ENCODE measurements at places on chromosomes 12 and 14.

DNA sequence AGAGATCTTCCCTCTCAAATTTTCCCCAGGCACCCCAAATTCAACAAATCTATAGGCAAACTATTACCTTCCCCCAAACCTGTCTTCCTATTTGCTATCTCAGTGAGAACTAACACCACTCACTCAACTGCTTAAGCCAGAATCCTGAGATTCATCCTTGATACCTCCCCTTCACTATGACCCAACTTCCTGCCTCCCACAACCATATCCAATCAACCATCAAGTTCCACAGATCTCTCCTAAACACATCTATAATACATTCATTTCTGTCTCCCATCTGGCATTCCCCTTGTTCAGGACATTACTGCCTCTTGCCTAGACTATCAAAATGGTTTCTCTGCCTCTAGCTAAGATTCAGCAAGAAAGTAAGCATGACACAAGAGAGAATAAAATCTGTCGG is 21.3 kb downstream of the YAF2 start:
- no peak for DNase-seq

DNA sequence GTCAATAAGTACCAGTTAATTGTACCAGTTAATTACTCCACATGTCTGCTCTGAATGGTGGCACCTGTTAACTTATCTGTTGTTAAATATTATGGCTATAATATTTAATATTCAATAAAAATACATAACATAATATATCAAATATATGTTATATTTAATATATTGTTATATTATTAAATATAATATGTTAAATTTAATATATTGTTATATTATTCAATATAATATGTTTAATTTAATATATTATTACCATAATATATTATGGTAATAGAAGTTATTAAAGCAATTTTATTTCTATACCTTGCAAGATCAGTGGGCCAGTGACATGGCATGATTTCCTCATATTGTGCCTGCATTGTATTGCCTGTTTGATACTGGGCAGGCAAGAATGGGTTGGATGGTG is 98.4 kb downstream of the TBC1D30 start:
- DNase-seq: no peak

- no peak for DNase-seq
These were observed 262.4 kb upstream of the RMST start for GRCh38 chr12:97200181-97200580.

- no peak for DNase-seq
These were observed 17.9 kb downstream of the ZFP36L1 start for GRCh38 chr14:68774771-68775613.

DNA sequence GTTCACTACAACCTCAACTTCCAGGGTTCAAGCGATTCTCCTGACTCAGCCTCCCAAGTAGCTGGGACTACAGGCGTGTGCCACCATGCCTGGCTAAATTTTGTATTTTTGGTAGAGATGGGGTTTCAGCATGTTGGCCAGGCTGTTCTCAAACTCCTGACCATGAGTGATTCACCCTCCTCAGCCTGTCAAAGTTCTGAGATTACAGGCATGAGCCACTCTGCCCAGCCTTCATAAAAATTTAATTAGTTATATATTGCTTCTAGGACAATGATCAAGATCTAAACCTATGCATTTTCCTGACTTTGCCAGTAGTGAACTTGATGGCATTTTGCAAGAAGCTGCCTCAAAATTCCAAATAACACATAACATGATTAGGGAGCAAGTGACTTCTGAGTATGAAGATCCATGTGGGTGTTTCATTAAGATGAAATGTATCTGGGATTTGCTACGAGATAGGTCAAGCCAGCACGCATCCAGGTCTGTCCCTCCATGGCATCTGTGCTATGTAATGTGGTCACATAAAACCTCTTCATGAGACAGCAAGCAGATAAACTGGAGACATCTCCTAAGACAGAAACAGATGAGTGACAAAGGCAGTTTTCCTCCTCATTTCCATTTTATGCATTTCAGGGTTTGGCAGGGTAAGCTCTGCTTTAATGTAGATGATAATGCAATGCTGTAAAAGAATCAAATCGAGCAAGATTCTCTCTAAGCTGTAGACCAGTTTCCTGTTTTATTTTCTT is 319.4 kb upstream of the ATP2B1 start:
- DNase-seq: no peak

DNA sequence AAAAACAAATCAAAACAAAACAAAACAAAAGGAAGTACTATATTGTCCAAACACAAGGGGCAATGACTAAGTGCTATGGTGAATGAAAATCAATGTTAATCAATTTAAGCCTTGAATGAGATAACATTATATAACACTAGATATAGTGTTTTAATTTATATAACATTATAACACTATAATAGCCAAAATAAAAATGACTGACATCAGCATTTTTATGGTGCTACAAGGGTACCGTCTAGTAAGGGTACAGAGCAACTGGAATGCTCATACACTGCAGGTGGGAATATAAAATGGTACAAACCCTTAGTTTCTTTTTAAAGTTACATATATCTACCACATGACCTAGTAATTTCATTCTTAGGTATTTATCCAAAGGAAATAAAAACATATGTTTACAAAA is 5.7 kb downstream of the NEDD8 start:
- DNase-seq: no peak

DNA sequence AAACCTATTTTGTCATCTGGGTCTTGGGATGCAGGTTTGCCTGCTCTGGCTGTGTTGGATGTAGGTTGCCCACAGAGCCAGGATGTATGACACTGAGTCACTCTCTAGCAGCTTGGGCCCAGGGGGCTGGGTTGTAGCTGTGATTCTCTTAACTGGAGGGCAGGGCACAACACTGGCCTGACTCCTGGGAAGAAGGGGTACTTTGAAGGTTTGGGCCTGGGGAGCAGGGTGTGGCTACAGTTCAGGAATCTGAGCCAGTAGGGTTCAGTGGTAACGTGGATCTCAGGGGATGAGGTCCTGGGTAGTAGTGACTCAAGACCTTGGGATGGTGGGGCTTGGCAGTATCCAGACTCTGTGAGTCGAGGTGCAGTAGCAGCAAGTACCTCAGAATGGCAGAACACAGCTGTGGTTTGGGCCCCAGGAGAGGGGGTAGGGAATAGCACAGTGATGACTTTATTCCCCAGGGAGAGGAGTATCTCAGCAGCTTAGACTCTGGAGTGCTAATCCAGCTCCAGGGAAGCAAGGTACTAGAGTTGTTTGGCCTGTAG is 25.7 kb downstream of the TBC1D15 start:
- DNase-seq: peak; percentile 15

- DNase-seq: no peak
These were observed 67.6 kb upstream of the GNG2 start for GRCh38 chr14:51792809-51793208.

DNA sequence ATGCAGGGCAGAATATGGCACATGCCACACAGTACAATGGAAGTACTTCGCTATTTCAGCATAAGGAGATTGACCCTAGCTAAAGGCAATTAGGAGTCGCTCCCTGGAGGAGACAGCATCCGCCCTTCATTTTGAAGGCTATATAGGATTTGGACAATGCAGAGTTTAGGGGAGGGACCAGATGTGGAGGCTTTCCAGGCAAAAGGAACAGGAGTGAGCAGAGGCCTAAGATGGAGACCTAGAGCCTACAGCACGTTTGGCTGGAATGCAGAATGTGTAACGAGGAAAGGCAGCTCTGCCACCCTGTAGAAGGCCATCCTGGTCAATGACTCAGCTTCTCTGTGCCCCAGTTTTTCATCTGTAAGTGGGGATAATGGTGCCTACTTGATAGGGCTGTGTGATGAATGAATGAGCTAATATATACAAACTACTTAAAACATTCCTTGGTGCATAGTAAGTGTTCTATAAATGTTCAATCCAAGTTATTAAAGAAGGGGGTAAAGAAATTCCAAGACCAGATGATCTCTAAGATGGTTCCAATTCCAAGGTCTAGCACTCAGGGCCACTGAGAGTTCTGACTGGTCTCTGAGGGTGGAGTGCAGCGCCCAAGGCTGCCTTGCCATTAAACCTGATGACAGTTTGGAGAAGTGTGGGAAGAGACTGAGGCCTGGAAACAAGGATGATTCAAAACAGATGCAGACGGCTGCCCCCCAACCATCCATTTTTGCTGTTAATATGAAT is 54.3 kb upstream of the FRMD6 start:
- DNase-seq: peak; percentile 85

- DNase-seq: no peak
These were observed 32.9 kb downstream of the TXNRD1 start for GRCh38 chr12:104248444-104248843.

GRCh38 chr14:23605931-23606585 is 27.5 kb upstream of the JPH4 start:
- no peak for DNase-seq

GRCh38 chr12:34336619-34337465 is 314.5 kb downstream of the ALG10 start:
- DNase-seq: no peak

GRCh38 chr14:24785698-24786097 is 151.7 kb upstream of the GZMB start:
- no peak for DNase-seq

- no peak for DNase-seq
These were observed 42.6 kb upstream of the C12orf42 start for GRCh38 chr12:103538397-103538796.

DNA sequence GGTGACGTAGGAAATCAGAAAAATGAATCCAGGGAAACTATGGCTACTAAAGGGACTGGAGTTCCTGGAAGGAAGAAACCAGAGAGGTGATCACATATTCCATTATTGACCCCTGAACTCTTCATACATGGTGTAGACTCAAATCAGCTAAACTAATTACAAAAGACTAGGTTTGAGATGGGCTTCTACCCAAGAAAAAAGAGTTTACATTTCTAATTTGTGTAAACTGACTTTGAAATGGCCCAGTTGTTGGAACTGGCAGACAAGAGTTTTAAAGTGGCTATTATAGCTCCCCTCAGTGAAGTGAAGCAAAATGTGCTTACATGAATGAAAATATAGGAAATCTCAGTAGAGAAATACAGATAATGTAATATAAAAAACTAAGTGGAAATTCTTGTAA is 1619.4 kb upstream of the SEL1L start:
- no peak for DNase-seq

GRCh38 chr12:23169696-23170013 is 544.7 kb downstream of the ETNK1 start:
- no peak for DNase-seq

DNA sequence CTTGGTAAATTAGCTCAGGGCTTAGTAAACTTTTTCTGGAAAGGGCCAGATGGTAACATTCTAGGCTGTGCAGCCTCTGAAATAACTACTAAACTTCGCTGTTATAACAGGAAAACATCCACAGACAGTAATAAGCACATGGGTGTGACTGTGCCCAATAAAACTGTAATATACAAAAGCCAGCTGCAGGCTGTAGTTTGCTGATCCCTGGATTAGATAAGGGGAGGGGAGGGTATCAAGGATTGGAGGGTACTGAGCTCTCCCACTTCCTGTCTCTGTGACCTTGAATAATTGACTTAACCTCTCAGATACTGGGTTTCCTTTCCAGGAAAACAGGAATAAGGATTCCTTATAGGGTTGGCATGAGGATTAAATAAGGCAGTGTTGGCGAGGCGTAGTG is 81.2 kb downstream of the CCDC60 start:
- no peak for DNase-seq

- no peak for DNase-seq
These were observed 1301.2 kb upstream of the FLRT2 start for GRCh38 chr14:84228702-84229101.

GRCh38 chr14:44300916-44301315 is 206.2 kb downstream of the FSCB start:
- no peak for DNase-seq

DNA sequence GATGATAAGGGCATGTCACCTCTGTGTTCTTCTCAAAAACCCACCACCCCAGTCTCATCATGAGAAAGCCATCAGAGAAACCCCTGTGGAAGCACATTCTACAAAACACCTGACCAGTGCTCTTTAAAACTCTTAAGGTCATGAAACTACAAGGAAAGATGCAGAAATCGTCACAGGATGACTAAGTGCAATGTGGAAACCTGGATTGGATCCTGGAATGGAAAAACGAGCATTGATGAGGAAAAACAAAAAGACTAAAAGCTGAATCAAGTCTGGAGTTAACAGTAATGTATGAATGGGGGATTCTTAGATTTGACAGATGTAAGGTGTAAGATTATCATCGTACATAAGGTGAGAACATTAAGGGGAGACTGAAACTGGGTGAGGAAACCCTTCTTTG is 211.0 kb downstream of the TBX5 start:
- DNase-seq: no peak

GRCh38 chr14:75280831-75281653 is 2.4 kb downstream of the FOS start:
- DNase-seq: no peak

- DNase-seq: no peak
These were observed 91.5 kb downstream of the APAF1 start for GRCh38 chr12:98736352-98737321.

DNA sequence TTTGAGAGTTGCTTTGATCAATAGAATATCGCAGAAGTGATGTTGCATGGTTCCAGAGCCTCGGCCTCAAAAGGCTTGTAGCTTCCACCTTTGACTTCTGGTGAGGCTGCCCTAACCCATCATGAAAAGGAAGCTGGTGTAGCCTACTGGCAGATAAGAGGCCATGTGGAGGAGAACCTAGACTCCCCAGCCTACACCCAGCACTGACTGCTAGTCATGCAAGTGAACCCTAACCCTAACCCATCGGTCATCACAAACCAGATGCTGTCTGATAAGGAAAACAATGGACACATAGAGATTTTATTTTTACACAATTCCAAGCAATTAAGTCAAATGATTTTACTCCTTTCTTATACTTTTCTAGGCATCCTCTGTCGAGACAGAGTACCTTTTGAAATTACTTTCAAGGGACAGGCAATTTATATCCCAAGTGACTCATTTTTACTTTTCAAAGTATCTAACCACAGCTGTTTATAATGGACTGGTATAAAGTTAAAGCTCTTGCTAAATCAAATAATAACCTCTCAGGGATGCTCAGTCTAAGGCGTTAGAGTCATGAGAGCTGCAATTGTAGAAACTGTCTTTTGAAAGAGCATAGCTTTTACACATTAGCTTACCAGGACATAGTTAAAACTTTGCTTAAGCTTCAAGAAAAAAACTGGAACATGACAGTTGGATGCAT is 17.6 kb downstream of the PTPRB start:
- DNase-seq: no peak

DNA sequence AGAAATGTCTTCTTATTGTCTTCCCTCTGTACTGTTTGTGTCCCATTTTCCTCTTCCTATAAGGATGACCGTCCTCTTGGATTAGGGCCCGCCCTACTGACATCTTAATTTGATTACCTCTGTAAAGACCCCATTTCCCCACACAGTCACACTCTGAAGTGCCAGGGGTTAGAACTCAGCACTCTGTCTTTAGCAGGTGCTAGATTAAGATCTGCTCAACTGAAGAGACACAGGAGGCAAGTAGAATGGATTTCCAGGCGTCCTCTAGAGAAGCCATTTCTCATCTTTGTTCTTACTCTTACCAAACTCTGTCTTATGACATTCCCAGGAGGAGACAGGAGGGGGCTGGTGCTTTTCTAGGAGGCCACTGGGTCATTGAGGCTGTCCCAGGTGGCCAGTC is 50.8 kb downstream of the VCPKMT start:
- no peak for DNase-seq

DNA sequence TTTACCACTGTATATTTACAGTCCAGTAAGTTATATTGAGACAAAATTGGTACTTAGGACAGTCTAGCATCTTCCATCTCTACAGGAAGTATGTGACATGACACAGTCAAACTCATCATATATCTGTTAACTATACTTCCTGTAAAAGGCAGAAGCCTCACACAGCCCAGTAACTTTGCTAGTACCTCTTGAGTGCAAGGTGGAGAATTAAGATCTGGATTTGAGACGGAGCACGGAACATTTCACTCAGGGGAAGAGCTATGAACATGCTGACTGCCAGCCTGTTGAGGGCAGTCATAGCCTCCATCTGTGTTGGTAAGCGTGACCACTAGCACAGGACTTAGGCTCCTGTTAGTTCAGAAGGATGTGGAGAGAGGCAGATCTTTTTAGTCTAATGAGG is 333.7 kb upstream of the OR4E1 start:
- no peak for DNase-seq

Measured in HFF-Myc (cell line).